ENCODE measurements at places on chromosomes 12 and 14.

DNA sequence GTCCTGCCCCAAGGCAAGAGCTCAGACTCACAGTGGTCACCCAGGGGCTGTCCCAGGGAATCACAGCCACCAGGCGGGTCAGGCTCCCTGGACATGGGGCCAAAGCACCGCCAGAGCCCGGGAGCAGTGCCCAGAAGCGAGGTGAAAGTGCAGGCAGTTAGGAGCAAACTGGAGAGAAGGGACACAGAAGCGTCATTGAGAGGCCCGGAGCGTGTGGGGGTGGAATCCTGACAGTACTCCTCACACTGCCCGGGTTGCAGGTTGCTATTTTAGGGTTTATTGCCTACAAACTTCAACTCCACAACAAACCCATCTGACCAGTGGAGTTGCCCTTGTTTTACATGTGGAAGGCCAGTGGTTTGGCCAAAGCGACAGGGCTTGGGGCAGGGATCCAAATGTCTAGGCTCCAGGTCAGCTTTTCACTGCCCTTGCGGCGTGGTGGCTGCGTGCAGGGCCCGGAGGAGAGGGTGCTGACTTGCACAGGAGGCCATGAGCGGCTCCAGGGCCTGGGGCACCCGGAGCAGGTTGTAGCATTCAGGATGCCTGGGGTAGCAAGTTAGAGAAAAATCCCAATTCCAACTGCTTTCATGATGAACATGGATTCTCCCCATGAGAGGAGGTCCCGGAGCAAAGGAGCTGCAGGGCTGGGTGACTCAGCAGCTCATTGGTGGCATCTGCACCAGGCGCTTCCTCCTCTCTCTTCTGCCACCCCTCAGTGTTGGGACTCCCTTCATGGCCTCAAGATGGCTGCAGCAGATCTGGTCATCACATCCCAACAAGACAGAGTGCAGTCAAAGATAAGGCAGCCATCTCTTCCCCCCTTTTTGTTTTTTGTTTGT lies 112.3 kb upstream of the NCOR2 start:
- DNase-seq = no peak

DNA sequence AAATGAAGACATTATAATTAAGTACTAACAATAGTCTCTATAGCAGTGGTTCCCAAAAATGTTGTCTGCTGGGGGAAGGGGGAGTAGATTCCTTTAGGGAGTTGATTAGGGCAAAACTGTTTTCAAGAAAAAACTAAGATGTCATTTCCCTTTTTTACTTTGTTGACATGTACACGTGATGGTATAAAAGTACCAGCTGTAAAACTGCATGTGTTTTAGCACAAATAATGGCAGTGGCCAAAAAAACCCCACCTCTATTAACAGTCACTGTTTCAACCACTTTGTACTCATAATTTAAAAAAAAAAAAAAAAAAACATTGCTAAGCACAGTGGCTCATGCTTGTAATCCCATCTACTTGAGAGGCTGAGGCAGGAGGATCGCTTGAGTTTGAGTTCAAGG lies 61.7 kb downstream of the PPP1R12A start:
- DNase-seq = no peak

DNA sequence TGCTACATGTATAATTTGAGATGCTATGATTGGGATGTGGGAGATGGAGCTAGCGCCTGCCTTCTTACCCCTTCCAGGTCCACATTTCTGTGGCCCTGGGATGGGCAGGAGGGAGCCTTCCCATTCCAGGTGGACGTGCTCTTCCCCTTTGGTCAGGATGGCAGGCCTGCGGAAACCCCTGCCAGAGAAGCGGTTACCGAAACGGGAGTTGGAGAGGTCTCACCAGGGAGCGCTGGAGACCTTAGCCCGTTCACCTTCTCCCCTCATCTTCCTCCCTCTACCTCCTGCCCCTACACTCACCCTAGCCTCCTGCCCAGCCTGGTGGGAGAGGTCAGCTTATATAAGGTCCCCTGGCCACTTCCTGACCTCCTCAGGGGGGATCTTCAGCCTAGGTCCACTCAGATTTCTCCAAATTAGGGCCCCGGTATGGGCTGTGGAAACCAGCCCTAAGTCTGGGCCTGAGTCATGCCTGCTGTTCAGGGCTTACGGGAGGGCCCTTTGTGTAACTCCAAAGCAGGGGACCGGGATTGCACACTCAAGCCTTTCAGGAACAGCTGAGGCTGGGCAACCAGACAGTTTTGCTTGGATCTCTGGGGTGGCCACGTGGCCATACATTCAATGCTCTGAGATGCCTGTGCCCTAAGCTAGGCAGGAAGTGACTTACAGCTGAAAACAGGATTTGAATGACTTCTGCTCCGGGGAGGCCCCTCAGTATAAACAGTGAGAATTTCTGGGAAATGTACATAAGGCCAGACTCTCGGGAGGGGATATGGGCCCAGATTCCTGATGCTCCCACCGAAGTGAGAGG lies 10.2 kb upstream of the MEG3 start:
- no peak for DNase-seq

DNA sequence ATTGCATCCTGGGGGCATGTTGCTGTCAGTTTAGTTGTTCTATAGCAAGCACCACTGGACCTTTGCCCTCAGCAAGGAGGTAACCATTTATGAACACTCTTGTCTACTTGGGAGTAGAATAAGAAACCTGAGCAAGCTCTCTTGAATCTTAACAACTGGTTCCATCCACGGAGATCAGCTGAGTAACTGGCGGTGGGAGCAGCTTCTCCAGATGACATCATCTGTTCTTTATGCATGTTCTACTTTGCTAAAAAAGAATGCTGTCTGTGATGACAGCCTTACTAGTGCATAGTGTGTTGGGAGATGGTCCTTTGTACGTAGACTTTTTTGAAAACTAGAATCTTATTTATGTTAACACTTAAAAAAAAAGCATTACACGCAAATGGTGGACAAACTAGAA lies 17.7 kb downstream of the SLC4A8 start:
- no peak for DNase-seq

DNA sequence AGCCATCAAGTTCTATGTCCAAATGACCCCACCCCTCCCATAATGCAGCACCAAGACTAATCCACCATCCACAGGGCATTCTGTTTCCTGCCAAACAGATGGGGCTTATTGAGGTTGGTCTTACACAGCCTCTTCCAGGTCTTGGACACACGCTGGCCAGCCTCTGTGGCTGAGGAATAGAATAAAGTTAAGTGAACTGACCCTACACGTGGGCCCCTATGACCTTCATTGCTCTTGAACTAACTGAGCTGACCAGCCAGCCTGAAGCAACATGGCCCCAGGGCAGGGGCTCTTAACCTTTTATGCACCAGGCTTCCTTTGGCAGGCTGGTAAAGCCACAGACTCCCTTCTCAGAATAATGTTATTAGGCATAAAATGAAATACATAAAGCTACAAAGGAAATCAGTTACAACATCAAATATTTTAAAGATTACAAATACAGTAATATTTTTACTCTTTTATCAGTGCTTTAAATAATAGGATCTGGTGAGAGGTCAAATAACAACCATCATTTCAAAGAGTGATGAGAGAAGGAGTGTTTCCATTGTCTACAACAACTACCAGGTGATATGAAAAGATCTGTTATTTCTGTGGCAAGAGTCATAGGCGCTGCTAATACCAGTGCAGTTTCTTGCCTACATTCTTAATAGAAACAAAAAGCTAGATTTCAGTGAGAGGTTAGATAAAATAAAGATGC lies 192.9 kb upstream of the NUDT4 start:
- DNase-seq = no peak

Measured in iPS DF 19.7 (cell line).